ENCODE measurements at places on chromosomes 13 and 19.

DNA sequence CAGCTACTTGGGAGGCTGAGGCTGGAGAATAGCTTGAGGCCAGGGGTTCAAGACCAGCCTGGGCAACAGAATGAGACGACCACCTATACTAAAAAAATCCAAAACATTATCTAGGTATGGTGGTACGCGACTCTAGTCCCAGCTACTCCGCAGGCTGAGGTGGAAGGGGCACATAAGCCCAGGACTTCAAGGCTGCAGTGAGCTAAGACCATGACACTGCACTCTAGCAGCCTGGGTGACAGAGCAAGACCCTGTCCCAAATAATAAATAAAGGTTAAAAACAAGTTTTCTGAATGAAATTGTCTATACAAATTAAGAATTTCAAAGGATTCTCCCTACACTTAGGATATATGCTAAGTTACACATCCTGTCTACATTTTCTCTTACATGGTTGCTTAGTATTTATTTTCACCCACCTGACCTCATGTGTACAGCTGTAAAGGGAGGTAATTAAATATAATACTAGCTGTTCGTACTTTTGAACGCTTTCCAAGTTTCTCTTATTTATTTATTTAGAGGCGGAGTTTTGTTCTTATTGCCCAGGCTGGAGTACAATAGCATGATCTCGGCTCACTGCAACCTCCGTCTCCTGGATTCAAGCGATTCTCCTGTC lies 1.6 kb downstream of the SLC25A30 start:
- DNase-seq, result no peak

GRCh38 chr19:23587546-23587945 lies 99.5 kb downstream of the ZNF675 start:
- no peak for DNase-seq

DNA sequence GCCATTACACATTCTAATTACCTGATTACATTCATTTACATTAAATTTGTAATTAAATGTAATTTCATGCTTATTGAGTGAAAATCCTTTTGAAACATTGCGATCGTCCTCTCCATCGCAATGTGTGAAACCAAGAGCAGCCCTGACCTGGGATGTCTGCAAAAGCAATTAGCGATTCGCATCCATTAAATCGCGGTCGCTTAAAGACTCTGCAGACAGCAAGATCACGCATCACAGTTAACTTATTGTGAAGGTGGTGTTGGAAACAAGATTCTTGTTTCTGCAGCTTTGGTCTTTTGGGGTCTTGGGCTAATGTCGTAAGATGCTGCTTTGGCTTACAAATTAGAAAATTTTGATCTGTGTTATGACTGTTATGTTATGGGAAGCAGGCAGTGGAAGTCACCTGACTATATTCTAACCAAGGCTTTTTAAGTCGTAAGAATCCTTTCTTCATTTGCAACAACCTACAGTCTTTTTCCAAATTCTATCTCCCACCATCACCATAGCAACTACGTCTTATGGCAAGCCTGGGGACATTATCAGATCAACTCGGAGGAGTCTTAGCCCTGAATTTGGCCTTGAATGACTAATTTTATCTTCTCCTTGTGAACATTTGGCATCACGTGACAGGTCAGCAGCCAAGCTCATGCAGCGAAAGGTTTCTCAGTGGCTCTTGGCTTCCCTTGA lies 142.8 kb upstream of the SOX1 start:
- DNase-seq, result no peak

DNA sequence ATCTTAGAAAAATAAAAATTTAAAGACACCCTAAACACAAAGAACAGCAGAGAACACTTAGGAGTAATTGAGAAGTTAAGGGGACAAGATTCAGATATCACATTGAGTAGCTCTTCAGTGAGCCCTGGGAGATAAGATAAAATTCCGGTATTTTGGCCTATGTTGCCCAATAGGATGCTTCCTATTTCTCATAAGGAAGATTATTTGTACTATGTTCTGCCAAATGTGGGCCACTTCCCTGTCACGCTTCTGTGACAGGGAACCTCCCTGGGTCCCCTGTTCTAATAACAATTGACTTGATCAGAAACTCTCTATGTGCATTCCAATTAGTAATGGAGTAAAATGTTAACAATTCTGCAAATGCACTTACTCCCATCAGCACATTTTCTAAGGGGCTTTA lies 310.7 kb downstream of the MYO16 start:
- DNase-seq, result no peak

DNA sequence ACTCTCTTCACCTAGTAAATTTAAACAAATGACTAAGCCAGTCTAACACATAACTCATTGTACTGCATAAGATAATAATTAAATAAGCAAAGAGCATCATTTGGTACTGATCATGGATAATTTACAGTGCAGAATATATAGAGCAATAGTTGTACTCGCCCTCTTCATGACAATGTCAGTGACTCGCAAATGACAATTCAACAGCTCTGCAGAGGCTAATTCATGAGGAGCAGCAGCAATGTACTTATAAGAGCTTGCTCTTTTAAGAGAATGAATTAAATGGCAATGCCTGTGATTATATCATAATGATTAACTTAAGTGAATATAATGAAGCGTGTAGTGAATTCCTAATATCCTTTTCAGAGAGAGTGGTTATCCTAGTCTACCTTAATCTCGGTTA lies 284.5 kb upstream of the PCDH20 start:
- DNase-seq, result no peak

DNA sequence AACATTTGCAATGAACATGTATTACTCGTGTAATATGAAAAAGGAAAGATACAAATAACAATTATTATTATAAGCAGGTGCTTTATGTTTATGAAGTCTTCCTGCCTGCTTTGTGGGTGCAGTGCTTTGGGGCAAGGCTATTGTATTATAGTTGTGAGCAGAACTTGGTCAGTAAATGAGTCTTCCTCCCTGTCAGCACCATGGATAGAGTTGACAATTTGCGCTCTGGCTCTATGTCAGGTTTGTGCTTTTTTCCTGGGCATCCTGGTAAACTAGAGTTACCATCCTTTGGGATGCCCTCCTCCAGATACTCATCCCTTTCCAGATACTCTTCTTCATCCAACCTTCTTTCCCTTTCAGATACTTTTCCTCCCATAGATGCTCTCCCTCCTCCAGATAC lies 19.6 kb downstream of the ERICH6B start:
- no peak for DNase-seq

All from cerebellar cortex (tissue), 1 donor.